ENCODE measurements at places on chromosomes 2 and 18.

DNA sequence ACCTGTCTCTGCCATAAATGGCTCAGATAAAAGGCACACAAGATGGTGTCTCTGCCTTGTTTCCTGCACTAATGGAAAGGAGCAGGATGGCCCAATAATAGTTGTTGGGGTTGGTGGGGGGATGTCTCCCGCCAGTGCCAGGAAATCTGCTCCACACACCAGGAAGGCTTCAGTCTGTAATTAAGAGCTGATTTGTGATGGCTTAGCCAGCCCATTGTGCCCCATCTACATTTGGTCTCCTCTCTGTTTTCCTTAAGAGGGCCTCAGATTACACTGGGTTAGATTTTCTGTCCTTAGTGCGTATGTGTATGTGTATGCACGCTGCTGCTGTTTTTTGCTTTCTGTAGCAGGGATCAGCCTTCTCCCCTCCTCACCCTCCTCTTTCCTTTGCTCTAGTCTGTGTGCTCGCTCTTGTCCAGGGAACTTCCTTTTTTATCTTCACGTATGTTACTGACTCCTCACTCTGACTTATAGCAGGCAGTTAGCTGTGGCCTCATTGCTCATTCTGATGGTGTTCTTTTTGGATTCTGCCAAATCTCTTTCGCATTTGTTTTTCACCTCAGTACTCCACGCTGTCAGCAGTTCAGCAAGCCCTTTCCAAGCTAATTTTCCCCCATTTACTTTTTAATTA, 33.4 kb upstream of the MGAT5 start:
- no peak for DNase-seq

GRCh38 chr2:19807346-19807745, 94.4 kb downstream of the TTC32 start:
- DNase-seq, result no peak

DNA sequence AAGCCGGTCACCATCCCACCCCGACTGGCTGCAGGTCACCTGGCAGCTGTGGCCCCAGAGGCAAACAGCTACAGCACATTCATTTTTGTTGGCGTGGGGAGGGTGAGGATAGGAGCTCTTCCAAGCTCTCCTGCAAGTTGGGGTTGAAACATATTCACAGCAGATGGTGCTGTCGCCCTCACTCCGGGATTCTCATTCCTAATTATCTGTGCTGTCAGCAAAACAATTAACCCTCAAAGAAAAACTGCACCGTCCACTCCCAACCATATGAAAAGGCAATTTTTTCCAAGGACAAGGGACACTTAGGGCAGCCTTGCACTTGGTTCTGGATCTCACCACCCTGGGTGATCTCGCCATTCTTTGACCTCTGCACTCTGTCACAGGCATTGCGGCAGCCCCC, 68.6 kb downstream of the ZBTB7C start:
- no peak for DNase-seq

GRCh38 chr2:145682546-145683157, 1162.7 kb upstream of the ZEB2 start:
- DNase-seq, result peak; percentile 32

DNA sequence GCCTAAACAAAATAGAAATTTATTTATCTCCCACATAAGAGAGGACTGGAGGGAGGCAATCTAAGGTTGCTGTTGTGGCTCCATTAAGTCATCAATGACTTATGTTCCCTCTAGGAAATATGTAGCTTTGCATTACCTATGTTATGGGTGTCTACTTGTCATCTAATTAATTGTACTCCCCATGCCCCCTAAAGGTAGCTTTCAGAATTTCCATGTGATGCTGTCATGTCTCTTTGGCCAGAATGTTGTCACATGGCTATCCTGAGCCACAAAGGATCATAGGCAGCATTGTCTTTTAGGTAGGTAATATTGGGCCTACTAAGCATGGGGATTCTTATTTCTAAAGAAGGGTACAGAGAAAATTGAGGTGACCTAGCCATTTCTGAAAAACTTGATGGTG, 935.6 kb upstream of the FANCL start:
- no peak for DNase-seq

- DNase-seq, result no peak
Observed at GRCh38 chr2:99473518-99474083, 16.2 kb downstream of the REV1 start.

DNA sequence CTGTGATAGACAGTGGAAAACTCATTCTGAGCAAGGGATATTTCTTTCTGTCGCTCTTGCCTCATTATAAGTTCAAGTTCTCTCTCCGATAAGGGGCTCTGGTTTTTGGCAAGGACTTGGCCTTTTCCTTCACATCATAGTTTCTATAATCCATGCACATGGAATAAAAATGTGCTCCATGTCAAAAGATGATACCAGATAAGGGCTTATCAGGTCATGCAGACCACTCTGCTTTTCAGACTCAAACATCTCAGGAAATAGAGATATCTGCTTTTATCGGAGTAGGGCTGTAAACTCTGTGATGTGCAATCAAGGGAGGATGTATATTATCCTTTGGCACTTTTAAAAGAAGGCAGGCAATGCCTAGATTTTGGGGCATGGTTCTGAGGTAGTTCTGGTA, 45.0 kb upstream of the DARS1 start:
- no peak for DNase-seq

DNA sequence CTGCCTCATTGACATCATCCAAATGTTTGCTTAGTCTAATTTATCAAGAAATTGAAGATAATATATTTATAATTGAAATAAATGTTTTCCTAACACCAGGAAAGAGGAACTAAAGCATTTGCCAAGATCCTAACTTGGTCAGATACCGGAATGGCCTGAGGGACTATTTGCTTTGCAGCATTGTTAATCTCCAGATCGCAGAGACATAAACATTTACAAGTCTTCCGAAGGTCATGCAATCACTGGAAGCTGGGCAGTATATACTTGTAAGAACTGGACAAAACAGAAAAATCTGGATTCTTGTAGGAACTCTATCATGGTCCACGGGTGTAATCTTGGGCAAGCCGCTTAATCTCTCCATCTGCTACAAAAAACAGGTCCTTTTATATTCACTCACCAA, 42.2 kb downstream of the CYBRD1 start:
- DNase-seq, result no peak

DNA sequence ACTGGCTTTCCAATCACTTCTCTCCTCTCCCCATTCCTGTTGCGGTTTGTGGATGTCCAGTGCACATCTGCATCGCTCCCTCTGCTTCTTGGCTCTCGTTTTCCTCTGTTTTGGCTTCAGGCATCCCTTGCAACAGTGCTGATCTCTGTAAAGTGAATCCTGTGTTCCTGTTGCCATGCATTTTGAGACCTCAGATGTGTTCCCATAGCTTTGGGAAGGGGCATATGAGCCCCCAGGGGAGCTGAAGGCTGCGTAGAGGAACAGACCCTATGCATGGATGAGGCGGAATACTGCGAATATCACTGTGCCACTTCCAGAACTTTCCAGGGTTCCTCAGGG, 168.4 kb upstream of the HAAO start:
- no peak for DNase-seq

GRCh38 chr2:63680455-63680854, 91.7 kb downstream of the MDH1 start:
- DNase-seq, result no peak

- no peak for DNase-seq
Observed at GRCh38 chr2:238383743-238384380, 42.9 kb upstream of the ASB1 start.

- DNase-seq, result peak; percentile 24
Observed at GRCh38 chr2:37869771-37870170, 55.3 kb upstream of the RMDN2 start.

- DNase-seq, result no peak
Observed at GRCh38 chr2:101792208-101792607, 94.7 kb downstream of the MAP4K4 start.

DNA sequence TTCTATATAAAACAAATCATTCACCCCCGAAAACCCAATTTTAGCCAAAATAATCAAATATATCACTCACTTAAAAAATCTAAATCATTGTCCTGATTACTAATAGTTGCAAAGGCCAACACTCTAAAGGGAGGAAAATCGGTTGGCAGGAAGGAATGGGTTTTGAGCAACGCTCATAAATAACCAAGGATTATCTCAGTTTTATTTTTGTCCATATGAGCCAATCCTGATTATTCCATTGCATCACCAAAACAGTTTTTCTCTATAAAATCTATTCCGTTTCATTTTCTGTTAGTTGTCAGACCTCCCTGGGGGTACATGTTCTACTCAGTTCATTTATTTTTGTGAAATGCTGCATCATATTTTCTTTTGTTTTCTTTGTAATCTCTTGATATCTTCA, 174.1 kb downstream of the LRATD1 start:
- DNase-seq, result no peak

DNA sequence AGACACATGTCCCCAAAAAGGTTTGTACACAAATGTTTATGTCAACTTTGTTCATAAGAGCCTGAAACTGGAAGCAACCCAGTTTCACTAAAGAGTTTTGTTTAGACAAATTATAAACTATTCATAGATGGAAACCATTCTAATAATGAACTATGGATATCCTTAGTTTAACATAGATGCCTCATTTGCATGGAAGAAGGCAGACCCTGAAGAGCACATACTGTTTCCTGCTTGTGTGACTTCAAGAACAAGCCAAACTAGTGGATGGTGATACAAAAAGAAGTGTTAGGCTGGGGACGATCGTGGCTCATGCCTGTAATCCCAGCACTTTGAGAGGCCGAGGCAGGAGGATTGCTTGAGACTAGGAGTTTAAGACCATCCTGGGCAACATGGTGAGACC, 48.1 kb downstream of the ACOXL start:
- DNase-seq, result no peak

- DNase-seq, result no peak
Observed at GRCh38 chr18:35186291-35187034, 54.4 kb upstream of the ZNF397 start.

DNA sequence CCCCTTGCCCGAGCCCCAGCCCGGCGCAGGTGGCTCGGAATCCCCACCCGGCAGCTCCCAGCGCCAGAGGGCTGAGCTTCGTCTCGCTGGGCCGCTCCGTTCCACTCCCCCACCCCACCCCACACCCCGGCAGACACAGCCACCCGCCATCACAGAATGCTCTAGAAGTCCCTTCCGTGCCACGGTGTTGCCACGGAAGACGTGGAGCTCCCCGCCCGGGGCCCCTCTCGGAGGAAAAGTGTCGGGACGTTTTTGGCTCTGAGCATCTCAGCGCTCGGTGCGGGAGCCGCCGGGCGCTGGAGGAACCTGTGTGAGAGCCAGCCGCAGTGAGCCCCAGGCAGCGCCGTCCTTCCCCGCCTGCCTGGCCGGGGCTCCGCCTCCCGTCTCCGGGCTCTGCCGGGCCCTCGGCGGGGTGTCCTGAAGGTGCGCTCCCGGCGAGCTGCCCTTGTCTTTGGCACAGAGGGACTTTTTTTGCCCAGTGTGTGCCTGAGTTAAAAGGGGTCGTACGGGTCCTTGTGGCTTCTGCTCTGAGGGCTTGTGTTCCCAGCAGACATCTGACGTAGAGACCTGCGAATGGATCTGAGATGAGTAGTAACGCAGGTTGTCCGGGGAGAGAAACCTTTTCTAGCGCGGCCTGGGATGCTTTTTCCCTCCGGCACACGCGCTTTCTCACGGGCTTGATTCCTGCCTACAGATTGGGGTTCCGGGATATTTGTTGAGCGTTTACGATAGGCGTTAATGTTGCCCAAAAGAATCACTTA, 1.8 kb downstream of the ZCCHC2 start:
- DNase-seq, result peak; percentile 44

DNA sequence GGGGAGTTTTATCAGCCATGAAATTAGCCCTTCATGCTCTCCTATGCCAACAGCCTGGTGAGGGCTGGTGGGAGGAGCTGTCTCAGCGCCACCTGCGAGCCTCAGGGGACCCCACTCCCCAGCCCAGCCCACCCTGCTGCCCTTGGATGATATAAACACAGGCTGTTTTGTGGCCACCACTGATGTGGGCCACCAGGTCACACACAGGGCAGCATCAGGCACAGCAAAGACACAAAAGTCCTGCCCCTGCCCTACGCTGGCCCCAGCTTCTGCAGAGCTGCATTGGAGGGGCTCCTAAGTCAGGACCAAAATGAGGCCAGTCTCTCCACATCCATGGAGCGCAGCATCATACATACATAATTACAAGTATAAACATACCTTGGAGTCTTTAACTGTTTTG, 110.6 kb upstream of the TEX51 start:
- DNase-seq, result no peak

GRCh38 chr18:48409591-48410094, 460 bp upstream of the ZBTB7C start:
- DNase-seq, result peak; percentile 23

- DNase-seq, result peak; percentile 6
Observed at GRCh38 chr2:151946899-151947812, 118.9 kb upstream of the ARL5A start.

DNA sequence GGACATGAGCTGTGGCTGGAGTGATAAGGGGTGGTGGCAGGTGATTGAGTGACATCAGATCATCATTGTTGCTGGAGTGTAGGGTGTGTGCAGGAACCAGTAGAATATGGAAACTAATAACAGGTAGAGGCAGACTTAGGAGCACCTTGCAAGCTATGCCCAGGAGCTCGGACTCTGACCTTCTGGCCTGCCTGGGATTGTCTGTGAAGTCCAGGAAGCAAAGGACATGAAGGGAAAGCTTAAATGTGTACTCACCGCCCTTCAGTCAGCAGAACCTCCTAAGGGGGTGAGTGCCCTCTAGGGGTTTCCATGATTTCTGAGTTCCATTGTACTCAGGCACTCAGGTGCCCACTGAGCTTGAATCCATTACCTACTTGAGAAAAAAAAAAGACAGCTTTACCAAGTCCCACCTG, 104.2 kb downstream of the CRIM1 start:
- peak; percentile 63 for DNase-seq

DNA sequence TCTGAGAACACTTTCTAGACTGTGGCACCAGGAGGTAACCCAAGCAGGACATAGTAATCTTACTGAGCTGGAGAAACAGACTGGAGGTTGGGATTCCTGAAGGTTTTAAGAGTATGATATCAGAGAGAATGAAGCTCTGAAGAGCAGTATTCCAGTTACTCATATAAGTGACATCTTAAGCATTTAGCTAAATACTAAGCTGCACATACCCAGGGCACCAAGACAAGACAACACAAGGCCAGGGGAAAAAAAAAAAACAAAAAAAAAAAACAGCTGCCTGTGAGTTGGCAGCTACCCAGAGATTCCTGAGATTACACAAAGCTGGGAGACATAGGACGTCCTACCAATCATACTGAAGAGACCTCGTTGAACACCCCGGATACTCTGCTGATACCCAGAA, 175.8 kb downstream of the SRBD1 start:
- DNase-seq, result peak; percentile 43

DNA sequence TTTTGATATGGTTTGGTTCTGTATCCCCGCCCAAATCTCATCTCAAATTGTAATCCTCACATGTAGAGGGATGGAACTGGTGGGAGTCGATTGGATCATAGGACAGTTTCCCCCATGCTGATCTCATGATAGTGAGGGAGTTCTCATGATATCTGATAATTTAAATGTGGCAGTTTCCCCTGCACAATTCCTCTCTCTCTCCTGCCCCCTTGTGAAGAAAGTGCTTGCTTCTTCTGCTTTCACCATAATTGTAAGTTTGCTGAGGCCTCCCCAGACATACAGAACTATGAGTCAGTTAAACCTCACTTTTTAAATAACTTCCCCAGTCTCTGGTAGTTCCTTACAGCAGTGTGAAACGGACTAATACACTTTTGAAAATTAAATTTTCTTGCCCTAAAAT, 12.3 kb upstream of the KCNJ3 start:
- no peak for DNase-seq

GRCh38 chr2:240024766-240025165, 376 bp downstream of the NDUFA10 start:
- no peak for DNase-seq

All from fibroblast of lung (primary cell).